ENCODE measurements at places on chromosomes 7 and 10.

GRCh38 chr10:88318803-88319202 lies 264.3 kb downstream of the RNLS start:
- DNase-seq, result no peak

GRCh38 chr7:156576216-156577058 lies 64.1 kb upstream of the RNF32 start:
- no peak for DNase-seq

DNA sequence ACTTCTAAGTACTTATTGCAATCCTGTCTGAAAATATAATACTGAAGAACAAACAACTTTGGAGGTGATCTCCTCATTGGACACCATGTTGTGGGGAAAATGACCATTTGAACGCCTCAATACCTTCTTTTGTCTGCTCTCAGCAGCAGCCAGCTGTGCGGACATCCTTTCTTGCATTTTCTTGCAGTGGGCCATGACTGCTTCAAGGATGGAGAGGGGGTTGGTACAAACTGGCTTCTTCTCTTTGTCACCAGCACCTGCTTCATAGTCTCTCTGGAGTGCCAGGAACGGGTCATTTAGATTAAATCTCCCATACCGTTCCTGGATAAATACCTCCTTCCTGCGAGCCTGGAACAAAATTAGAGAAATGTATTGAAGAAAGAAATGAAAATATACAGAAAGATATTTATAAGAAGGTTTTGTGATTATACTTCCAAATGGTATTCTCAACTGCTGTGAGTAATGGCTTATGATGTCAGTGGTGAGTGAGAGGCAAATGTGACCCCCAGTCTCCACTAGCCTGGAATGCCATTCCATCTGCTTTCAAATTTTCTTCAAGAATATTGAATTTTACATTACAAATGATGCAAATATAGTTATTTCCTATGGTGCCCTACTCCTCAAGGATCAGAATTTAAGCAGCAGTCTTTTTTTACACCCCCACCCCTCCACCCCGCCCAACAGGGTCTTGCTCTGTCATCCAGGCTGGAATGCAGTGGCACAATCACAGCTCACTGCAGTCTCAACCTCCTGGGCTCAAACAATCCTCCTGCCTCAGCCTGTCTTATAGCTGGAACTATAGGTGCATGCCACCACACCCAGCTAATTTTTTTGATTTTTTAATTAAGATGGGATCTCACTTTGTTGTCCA lies 62.4 kb downstream of the CTTNBP2 start:
- DNase-seq, result no peak

DNA sequence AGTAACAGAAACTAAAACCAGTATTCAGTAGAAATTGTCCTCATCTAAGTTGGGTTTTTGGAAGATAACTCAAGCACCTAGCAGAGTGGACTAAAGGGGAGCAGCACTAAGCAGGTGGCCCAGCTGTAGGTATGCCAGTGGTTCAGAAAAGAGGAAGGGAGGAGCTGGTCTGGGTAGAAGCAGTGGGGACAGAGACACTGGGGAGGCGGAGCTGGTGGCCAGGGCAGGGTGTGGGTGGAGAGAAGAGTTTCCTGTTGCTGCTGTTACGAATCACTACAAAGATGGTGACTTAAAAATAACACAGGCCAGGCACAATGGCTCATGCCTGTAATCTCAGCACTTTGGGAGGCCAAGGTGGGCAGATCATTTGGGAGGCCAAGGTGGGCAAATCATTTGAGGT lies 136.2 kb downstream of the WDR11 start:
- no peak for DNase-seq

GRCh38 chr7:143362131-143363015 lies at the start of gene FAM131B:
FAM131B (minus strand) TSS chr7:143362713; CDS start chr7:143362603, 110 bp downstream.
- DNase-seq, result no peak
